Hair follicular keratinocyte (primary cell): ENCODE measurements at places on chromosomes 2 and 18. TPM values are rescaled to one million over a fixed set of nuclear protein-coding genes. Genes with fewer than 3 reads are reported as not detected.

CFAP221 gene
- total RNA-seq, result not detected in 2 replicates

CTAGE1 gene
- total RNA-seq, result not detected in 2 replicates

GPR39 gene
- total RNA-seq, result 5.5 and 7.3 TPM in 2 replicates

DUSP2 gene
- total RNA-seq, result 14.1 and 14.2 TPM in 2 replicates

SKOR2 gene
- not detected in 2 replicates for total RNA-seq

SOX11 gene
- total RNA-seq, result 0.08 TPM in 1 of 2 replicates, not detected in the other

KCNF1 gene
- 0.04 TPM in 1 of 2 replicates, not detected in the other for total RNA-seq

LOXHD1 gene
- total RNA-seq, result not detected in 2 replicates

PDCD1 gene
- total RNA-seq, result not detected in 2 replicates

ARID5A gene
- total RNA-seq, result 7.7 and 12.9 TPM in 2 replicates

MEIS1 gene
- total RNA-seq, result 4.7 and 7.6 TPM in 2 replicates

AP1S3 gene
- 16.3 and 19.0 TPM in 2 replicates for total RNA-seq

C2orf74 gene
- 8.7 and 13.7 TPM in 2 replicates for total RNA-seq

AQP12B gene
- not detected in 2 replicates for total RNA-seq

PARD6G gene
- total RNA-seq, result 29.0 and 32.2 TPM in 2 replicates

GPR35 gene
- not detected in 2 replicates for total RNA-seq

CTLA4 gene
- total RNA-seq, result not detected in 2 replicates

RBKS gene
- 0.80 and 3.1 TPM in 2 replicates for total RNA-seq

RGPD4 gene
- total RNA-seq, result not detected in 2 replicates

ACKR3 gene
- 1.4 and 3.3 TPM in 2 replicates for total RNA-seq

PID1 gene
- total RNA-seq, result 7.8 and 9.6 TPM in 2 replicates

RAX gene
- not detected in 2 replicates for total RNA-seq

SCN9A gene
- 0.15 and 0.62 TPM in 2 replicates for total RNA-seq

OSR1 gene
- total RNA-seq, result 4.5 and 8.1 TPM in 2 replicates

FTCDNL1 gene
- total RNA-seq, result 0.08 and 0.57 TPM in 2 replicates

SERPINB11 gene
- not detected in 2 replicates for total RNA-seq

FLACC1 gene
- total RNA-seq, result not detected in 2 replicates

LRRFIP1 gene
- 59.2 and 72.9 TPM in 2 replicates for total RNA-seq

RTKN gene
- 117 and 135 TPM in 2 replicates for total RNA-seq

AGAP1 gene
- 6.5 and 6.8 TPM in 2 replicates for total RNA-seq

STAT4 gene
- 1.0 and 4.5 TPM in 2 replicates for total RNA-seq

RIT2 gene
- not detected in 2 replicates for total RNA-seq

FARP2 gene
- total RNA-seq, result 26.8 and 31.3 TPM in 2 replicates

TMEM169 gene
- under 0.01 and 0.08 TPM in 2 replicates for total RNA-seq
